ENCODE measurements at places on chromosomes 11 and 22.

DNA sequence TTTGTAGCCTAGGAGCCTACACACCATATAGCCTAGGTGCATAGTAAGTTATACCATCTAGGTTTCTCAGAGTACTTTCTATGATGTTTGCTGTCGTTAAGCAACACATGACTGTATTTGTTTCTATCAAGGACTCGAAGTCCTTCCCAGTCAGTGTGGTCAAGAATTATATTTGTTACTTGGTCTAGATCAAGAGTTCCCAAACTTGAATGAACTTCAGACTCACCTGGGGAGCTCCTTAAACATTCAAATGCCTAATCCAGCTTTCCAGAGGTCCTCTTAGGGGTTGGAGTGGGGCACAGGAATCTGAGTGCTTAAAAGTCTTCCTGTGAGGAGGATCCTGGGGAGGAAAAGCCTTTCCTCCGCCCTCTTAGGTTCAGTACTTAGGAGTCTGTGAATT lies 41.5 kb upstream of the PAMR1 start:
- DNase-seq, result no peak

- DNase-seq, result peak; percentile 86
Observed at GRCh38 chr11:12539572-12539971, 134.6 kb upstream of the TEAD1 start.

DNA sequence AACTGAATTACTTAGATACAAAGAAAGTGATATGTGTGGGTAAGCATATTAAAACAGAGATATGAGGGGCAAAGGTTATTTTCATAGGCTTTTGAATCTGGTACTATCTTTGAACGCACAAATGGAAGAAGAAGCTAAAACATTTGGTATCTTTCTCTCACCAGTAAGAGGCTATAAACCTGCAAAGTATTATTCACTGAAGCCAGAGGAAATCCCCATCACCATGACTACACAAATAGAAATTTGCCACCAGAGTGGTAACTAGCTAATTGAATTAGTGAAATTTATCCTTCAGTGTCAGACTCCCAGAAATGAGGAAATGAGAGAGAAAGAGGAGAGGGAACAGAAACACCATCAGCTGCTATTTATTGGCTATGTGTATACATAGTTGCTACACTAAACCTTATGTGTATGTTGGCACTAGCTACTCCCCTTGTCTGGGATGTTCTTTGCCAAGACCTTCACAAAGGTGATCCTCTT lies 503.4 kb downstream of the DLG2 start:
- no peak for DNase-seq

GRCh38 chr22:23282986-23283385 lies 102.7 kb downstream of the BCR start:
- no peak for DNase-seq

GRCh38 chr11:108975641-108976071 lies 310.8 kb downstream of the DDX10 start:
- DNase-seq, result no peak

DNA sequence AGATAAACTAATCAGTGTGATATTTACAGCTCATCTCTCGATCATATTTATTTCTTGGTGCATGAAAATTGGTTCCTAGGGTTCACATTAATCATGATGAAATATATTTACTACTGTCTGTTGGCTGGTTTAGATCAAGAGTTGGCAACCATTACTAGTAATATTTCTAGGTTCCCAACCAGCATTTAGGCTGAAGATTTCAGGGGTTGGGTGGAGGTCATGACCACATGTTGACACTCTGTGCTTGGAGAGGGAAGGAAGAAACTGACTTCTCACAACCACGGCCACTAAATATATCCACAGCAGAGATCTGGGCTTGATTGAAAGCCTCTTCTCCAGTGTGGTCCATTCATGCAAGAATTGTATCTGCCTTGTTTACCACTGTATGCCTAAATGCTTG lies 87.9 kb downstream of the ALX4 start:
- no peak for DNase-seq

GRCh38 chr22:47849576-47849975 lies 1087.1 kb downstream of the TBC1D22A start:
- no peak for DNase-seq

GRCh38 chr22:29555065-29555644 lies 1.6 kb upstream of the THOC5 start:
- peak; percentile 14 for DNase-seq

- DNase-seq, result peak; percentile 58
Observed at GRCh38 chr22:31229402-31230079, 17.4 kb downstream of the LIMK2 start.

- no peak for DNase-seq
Observed at GRCh38 chr11:111450480-111451320, 61.5 kb downstream of the BTG4 start.

DNA sequence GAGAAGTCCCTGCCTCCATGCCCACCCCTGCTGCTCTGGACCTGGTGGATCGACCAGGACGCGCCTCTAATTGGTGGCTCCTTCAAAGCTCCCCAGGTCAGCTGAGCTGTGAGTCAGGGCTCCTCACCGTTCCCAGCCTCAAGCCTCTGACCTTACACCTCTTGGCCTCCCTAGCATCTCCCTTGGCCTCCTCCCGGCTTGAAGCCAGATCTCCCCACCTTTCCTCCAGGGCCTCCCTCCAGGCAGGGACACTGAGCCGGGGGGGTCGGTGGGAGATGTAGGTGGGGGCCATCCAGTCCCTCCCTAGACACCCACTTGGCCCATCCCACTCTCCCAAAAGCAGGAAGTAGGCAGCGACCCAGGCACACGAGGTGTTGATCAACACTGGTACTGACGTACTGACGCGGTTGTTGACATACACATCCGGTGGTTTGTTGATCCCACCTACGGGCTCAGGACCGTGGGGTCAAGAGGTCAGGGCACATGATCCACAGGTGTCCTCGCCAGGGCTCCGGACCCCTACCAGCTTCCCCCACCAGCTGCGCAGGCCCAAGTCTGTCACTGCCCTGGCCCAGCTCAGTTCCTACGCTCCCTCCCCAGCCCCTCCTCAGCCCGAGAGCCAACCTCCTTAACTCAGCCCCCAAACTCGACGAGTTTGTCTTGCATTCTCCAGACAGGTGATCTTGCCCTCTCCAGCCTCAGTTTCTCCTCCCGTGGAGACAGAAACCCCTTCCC lies 802 bp downstream of the ATG2A start:
- DNase-seq, result peak; percentile 59

DNA sequence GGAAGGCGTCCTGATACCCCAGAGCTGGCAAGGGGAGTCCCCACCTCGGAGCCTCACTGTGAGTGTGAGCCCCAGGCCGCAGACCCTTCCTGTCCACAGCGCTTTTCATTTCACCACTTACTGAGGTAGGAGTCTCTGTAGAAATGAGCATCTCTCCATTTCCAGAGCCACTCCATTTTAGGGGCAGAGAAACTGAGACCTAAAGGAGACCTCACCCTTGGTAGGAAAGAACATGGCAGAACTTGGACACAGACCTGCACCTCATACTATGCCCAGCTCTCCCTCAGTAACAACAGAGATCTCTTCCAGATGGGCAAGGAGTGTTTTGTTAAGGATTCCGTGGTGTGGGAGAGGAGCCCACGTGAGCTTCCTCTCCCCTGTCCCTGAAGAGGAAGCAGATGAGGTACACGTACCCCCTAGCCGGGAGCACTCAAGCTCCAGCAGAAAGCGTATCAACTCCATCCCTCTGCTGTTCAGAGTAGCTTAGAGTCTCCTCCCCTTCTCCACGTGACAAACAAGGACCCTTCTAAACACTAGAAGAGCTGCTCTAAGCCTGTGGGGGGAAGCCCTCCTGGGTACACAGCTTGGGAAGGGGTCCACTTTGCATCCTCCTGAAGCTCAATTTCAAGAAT lies 532 bp upstream of the VSIG2 start:
- no peak for DNase-seq

DNA sequence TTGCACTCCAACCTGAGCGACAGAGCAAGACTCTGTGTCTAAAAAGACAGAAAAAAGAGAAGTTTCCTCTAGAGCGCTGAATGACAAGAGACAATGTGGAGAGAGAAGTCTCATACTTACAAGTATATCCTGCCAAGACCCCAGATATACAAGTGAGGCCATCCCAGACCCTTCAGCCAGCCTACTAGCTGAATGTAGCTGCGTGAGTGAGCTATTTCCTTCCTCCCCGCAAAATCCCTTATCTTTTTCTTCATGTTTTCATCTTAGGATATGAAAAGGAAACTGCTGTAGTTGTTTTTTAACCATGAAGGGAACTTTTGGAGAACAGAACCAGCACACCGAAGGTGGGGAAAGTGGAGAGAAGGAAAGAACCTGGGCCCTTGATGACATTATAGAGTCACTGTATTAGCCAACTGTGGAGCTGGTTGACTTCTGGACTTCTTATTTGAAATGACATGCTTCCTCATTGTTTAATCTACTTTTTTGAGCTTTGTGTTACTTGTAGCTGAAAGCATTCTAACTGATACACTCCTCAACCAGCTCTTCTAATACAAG lies 4.4 kb upstream of the DDX17 start:
- no peak for DNase-seq

GRCh38 chr11:61362542-61362875 lies 335 bp downstream of the TMEM138 start:
- peak; percentile 55 for DNase-seq

DNA sequence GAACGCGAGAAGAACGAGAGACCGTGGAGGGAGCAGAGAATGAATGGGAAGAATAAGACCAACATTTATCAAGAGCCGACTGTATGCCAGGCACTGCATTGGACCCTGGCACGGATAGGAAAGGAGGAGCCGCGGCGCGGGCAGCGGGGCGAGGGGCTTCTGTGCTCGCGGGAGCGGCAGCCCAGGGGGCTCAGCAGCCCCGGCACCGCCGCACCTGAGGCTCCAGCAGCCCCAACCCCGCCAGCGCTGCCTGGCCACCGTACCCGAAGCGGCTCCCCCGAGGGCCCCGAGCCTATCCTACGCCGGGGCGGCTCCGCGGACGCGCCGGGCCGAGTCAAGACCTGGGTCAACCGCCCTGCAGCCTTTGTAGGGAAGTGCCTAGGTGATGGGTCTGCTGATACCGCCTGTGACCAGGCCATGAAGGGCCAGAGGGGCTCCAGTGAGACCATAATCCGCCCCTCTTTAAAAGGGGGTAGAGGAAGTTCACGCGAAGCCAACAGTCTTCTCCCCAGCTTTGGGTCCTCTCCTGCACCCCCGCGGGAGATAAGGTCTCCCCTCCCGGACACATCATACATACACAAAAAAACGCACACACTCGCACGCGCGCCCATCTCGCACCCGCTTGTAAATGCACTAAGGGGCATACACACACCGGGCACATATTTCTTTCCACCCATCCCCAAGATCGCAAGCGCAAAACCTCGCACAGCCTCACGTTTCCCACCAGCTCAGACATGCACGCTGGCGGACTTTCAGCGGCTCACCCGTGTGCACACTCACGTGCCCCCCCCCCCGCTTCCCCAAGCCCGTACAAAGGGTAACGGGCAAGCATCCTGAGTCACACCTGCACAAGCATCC lies 935 bp upstream of the RTN4RL2 start:
- DNase-seq, result no peak

- DNase-seq, result no peak
Observed at GRCh38 chr11:2209370-2209801, 37.8 kb upstream of the TH start.
